Hematopoietic multipotent progenitor cell treated with erythropoietin and hydrocortisone succinate and interleukin-3 and kit ligand, for 6 days (in vitro differentiated cells): ENCODE measurements at places on chromosomes 7 and 10.

DNA sequence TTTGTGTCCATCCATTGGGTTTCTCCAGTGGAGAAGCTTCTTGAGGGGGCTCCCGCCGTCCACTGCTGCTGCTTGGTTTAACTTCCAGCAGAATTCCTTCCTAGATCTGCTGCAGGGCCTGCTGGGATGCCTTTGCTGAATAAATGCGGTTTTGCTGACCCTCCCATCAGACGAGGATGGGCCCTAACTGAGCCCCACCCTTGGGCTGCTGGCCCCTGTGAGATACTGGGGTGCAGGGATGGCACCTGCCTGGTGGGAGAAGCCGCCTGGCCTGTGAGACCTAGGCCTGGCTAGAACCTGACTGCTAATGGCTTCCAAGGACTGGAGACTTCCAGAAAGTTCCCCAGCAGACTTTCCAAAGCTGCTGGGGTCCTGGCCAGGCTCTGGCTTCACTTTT is 43.8 kb downstream of the ZNF467 start:
- DNase-seq, result no peak

- no peak for DNase-seq
Measured at GRCh38 chr7:46201961-46202360, 280.9 kb upstream of the IGFBP3 start.

DNA sequence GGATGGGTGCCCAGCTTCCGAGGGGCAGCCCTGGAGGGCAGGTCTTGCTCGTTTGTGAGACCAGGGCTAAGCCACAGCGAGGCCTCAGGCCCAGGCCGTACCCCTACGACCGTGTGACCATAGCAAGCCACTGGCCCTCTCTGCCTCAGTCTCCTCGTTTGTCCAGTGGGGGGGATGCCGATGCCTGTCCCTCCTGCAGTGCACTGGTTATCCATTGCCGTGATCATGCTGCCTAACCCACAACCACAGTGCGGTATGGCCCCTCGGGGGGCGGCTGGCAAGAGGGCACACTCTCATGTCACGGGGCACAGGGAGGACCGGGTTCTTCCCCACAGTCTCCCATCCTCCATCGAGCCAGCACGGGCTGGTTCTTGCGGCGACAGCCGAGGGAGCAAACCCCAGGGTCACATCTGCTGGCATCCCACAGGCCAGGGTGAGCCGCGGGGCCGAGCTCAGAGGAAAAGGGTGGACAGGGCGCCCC is 80.5 kb downstream of the ELFN1 start:
- DNase-seq, result no peak

DNA sequence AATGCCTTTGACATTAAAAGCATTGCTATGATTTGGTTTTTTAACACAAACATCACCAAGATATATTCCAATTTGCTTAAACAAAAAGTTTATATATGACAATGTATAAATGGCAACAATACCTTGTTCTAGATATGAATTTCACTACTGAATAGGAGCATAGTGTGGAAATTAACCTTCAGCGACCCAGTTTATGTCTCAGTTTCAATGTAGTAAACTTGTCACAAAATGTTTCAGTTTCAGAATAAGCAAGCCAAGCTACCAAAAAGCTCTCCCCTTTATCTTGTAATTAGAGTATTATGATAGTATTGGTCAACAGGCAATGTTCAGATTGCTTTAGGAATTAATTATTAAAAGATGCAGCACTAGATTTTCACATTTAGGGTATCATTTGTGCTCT is 99.6 kb upstream of the PCDH15 start:
- no peak for DNase-seq

DNA sequence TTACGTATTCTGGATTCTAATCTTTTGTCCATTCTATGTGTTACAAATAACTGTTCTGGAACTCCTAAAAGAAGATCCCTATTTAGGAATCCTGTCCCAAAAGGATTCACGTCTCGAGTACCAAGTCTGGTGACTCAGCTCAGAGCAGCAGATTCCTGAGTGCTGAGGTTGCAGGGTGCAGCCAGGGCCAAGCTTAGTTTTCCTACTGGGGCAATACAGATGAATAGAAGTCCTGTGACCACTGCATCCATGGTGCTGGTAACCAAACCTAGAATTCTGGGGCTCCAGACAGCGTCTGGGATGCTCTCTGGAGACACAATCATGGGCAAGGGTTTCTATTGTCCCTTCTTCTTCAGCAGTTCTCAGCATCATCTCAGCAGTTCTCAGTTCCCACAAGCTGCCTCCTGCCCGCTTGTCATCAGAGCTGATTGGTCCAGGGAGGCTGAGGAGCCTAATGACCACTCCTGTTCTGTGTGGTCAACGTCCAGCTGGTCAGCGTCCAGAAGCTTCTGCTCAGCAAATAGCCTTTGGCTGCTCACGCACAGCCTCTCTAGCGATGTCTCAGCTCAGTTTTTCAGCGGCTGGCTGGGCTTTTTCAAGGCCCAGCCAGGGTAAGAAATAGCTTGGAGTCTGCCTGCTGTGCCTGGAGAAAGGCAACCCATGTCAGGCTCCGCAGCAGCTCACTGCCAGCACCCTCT is 50.4 kb upstream of the C7orf33 start:
- DNase-seq, result no peak

GRCh38 chr7:151459726-151460473 is 20.0 kb upstream of the CRYGN start:
- DNase-seq, result no peak

- DNase-seq, result no peak
Measured at GRCh38 chr7:46315891-46316290, 394.8 kb upstream of the IGFBP3 start.

DNA sequence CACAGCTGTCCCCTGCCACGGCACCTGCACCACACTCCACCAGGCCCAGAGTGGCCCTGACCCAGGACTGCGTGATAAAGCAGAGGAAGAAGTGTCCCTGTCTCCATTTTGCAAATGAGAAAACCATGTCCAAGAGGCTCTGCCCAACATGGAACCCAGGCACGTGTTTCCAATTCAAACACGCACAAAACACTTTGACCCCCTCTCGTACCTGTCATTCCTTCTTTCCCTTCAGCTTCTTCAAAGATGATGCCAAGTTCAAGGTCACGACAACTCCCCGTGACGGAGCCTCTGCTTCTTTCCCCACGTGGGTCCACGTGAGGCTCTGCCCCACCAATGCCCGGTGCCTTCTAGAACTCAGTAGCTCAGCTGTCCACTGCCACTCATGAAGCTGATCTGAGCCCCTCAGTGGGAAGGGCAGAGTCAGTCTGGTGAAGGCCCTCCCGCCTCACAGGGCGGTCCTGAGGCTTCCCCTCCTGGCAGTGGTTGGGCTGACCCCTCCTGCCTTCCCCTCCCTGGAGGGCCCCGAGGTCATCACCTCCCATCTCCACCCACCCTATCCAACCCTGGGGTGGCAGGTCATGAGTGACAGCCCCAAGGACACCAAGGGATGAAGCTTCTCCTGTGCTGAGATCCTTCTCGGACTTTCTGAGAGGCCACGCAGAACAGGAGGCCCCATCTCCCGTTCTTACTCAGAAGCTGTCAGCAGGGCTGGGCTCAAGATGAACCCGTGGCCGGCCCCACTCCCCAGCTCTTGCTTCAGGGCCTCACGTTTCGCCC is 19.0 kb downstream of the CALML5 start:
- DNase-seq, result peak; percentile 29

DNA sequence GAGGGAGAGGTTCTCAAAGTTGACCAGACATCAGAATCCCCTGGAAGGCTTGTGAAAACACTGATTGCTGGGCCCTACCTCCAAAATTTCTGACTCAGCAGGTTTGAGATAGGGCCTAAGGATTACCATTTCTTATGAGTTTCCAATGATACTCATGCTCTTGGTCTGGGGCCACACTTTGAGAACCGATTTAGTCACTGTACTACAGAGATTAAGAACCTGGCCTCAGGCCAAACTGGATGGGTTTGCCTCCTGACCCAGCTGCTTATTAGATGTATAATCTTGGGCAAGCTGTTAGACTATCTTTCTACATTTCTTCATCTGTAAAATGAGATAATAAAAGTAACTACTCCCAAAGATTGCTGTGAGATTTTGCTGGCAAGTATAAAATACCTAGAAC is 77.1 kb upstream of the SCIN start:
- peak; percentile 85 for DNase-seq

GRCh38 chr7:44180631-44181030 is 8.6 kb downstream of the GCK start:
- DNase-seq, result no peak

DNA sequence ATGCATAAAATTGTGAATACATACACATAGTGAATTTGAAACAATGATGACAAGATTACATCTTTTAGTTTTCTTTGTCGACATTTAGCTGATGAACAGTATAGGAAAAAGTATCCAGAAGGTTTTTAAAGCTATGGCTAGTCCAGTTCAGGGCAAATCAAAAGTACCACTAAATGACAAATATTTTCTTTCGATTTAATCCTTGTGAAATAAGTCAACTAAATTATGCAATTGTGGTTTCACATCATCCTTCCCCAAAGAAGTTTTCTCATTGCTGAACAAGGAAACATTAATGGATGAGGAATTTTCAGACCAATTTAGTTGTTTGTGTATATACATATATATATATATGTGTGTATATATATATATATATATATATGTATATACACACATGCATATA is 774.0 kb downstream of the DNAJB9 start:
- no peak for DNase-seq

DNA sequence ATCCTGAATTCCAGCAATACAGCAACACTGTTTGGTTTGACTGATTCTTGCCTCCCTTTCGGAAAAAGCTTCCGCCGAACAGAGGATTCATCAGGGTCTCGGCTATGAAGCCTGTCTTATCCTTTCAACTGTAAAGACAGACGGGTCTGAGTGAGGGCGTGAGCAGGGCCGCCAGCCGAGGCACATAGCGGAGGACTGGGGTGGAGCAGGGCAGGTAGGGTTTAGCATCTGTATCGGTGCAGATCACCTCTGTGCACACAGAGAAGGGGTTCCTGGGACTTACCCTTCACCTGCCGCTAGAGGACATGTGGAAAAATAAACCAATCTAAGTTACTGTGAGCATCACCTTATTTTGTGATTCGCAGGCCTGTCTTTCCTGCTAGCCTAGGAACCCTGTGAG is 656.9 kb upstream of the FOXK1 start:
- DNase-seq, result no peak

DNA sequence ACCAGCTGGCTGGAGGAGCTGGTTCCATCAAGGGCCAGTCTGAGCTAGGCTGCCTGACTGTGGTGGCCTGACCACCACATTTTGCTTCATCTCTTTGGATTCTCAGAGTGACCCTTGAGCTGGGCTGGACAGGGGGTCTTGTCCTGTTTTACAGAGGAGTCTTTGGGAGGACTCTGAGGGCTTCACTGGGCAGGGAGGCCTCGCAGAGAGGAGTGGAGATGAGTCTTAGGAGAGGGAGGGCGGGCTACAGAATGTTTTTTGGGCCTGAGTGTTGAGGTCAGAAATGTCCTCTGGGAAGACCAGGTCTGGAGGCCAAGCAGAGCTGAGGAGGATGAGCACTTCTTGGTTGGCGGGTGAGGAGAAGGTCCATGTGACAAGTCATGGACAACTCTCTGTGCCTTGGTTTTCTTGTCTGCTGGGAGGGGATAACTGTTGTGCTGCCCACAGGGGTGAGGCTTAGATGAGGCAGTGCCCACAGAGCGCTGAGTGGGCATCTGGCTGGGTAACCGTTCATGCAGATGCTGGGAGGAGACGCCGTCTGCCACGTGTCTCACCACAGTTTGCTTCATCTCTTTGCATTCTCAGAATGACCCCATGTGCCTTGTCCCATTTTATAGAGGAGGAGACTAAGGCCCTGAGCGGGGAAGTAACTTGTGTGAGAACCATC is 9.4 kb downstream of the TSPAN15 start:
- no peak for DNase-seq

DNA sequence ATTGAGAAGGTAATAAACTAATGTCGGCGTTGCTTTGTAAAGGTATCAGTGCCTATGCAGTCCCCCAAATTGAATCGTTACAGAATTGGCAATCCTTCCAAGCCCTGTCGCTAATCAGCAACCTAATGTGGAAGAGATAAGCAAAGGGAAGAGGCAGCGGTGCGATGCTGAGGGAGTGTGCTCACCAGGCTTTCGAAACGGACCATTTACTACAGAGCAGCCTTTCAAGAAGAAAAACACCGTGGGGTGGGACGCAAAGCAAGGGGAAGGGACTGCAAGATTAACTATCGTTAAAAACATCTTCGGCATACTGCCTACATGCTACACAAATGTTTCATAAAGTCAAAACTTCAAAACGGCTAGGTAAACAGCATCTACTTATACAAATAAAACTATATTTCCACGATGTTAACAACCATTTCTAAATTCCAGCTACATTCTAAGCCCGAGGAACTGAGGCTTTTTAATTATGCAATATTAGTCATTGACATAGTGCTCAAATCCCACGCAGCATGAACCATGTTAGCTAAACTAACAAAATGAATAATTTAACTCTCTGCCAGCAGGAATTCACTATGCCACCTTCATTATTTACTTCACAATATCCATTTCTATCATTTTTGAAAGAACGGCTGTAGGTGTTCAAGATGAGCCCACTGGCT is 85.2 kb downstream of the CHCHD3 start:
- DNase-seq, result peak; percentile 10

DNA sequence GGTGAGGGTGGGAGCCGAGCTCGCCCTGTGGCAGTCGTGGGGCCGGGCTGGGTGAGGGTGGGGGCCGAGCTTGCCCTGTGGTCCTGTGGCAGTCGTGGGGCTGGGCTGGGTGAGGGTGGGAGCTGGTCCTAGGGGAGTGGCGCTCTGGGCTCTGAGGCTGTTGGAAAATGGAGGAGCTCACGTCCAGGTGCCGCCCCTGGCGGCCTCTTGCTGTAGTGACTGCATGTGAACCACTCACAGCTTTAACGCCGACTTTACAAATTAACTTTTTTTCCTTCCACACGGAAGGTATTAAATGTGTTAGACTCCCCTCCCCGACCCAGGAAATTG is 312.6 kb downstream of the WDR37 start:
- peak; percentile 73 for DNase-seq

DNA sequence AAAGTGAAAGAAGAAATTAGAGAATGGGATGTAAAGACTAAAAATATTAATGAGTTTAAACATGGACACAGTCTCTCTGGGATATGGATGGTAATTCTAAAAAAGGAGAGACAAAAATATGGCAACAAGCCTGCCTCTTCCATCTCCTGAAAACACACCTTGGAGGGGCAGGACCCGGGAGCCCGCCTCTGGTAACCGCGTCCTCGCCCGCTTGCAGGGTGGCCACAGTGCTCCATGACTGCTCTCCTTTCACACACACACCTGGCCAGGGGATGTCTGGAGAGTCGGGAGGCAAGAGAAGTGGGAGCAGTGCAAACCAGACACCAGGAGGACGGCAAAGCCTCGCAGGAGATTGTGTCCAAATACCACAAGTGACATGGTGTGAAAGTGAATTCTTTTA is 166.3 kb downstream of the ZMYND11 start:
- no peak for DNase-seq

DNA sequence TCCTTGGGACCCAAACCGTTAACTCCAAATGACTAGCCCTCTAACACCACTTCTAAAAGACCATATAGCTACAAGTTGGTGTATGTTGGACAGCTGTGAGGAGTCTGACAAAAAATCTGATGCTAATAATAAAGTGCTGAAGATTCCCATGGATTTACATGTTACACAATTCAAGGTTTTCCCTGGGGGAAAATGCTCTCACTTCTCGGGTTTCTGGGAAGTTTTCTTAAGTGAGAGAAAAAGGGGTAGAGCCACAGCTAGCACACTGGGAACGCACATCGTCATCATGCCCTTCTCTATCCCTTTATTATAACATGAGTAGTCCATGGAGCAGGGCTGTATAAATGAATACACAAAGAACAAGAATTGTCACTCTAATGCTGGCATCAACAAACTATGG is 162.1 kb downstream of the CHCHD3 start:
- no peak for DNase-seq
